ENCODE measurements at places on chromosomes 2 and 18. TPM values are rescaled to one million over a fixed set of nuclear protein-coding genes. Genes with fewer than 3 reads are reported as not detected.

- no peak overlapping the region for H3K27ac ChIP-seq
- DNase-seq = no peak
- H3K4me3 ChIP-seq = no peak overlapping the region
- no peaks in the 10 kb centered on the region for H3K36me3 ChIP-seq
- no peaks in the 10 kb centered on the region for H3K4me1 ChIP-seq
Measured at GRCh38 chr2:30583204-30583749, 136.2 kb downstream of the LCLAT1 start.

GRCh38 chr2:234368861-234369261, 128.0 kb downstream of the ARL4C start:
- no peak overlapping the region for H3K4me3 ChIP-seq
- no peaks in the 10 kb centered on the region for H3K27me3 ChIP-seq
- no peak overlapping the region for H3K27ac ChIP-seq
- H3K4me1 ChIP-seq = no peaks in the 10 kb centered on the region

DNA sequence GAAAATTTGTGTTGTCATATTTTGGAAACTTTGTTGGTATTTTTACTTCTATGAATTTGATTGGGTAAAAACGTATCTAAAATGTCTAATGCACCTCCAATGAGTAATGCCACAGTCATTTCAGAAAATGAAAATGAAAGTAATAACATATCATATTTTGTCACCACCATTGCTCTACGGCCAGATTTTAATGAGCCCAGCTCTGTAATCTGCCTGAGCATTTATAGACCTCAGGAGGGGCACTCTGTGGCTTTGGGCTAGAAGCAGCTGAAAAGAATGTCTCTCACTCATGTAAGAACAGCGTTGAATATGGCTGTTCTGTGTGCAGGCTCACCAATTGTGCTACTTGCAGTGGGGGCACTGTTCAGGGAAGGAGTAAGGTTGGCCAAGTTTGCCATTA, 32.7 kb upstream of the ABCA12 start:
- no peak for DNase-seq
- H3K27ac ChIP-seq = no peak overlapping the region
- no peak overlapping the region for H3K4me3 ChIP-seq

DNA sequence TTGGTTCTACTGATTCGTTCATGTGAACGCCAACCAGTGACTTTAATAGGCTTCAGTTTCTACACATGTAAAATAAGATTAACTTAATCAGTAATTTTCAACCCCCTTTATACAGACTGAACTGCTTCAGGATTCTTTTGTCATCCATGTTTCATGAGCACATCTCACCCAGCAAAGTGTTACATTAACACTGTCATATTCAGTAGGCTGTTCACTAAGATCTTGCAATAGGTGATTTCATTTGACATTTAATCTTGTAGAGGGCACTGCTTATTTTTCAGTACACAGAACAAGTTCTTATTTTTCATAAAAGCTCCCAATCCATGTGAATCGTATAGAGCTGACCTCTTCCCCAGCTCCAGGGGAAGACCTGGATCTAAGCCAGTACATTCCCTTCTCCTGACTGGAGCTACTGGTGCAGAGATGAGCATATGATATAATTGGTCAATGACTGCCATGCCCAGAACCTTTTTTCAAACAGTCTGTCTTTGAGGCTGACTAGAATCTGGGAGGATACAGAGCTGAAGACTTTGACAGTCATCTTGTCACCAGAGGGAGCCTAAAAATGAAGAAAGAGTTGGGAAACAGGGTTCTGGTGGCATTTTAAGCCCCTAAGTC, 72.2 kb upstream of the CHRNA1 start:
- H3K27me3 ChIP-seq = no peaks in the 10 kb centered on the region
- H3K4me1 ChIP-seq = peaks cover 22% of the 10 kb centered on the region
- H3K4me3 ChIP-seq = no peak overlapping the region
- H3K36me3 ChIP-seq = no peaks in the 10 kb centered on the region

DNA sequence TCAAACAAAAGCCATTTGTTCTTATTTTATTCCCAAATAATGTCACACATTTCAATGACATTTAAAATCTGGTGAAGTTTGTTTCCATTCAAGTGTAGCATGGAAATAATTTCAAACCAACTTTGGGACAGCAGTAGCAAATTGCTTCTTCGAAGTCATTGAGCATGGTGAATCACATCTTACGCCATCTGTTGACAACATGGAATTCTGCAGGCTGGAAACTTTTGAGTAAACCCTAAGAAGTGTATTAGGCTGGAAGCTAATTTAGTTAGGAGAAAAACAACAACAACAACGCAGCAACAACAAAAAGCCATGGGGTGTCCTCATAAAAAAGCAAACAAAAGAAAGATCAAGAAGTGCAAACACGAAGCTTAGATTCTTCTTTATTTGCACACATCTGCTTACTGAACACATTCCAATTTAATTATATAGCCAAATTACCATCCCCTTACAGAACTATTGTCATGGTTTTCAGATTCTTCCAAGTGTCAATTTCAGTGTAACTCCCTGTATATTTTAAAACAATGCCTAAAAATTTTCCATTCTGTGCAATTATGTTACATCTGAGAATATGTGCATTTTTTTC, 659.0 kb upstream of the CDH7 start:
- no peaks in the 10 kb centered on the region for H3K27me3 ChIP-seq
- no peaks in the 10 kb centered on the region for H3K4me1 ChIP-seq
- DNase-seq = peak; percentile 32
- H3K4me3 ChIP-seq = no peak overlapping the region
- no peaks in the 10 kb centered on the region for H3K36me3 ChIP-seq
- H3K27ac ChIP-seq = no peak overlapping the region

MYOM1 gene
- total RNA-seq = 4.6 TPM

CHST9 gene
- total RNA-seq = 13.6 TPM

IL18R1 gene
- total RNA-seq = 35.5 TPM
